NCI-H524 (cell line): ENCODE measurements at places on chromosomes 2 and 18.

GRCh38 chr2:20185176-20186022 is 39.5 kb downstream of the SDC1 start:
- DNase-seq, result no peak

GRCh38 chr2:127911737-127912136 is 26.0 kb upstream of the AMMECR1L start:
- DNase-seq, result no peak

- no peak for DNase-seq
Measured at GRCh38 chr2:187419808-187420207, 28.2 kb downstream of the CALCRL start.

GRCh38 chr2:187982668-187983067 is 309.0 kb upstream of the GULP1 start:
- no peak for DNase-seq

DNA sequence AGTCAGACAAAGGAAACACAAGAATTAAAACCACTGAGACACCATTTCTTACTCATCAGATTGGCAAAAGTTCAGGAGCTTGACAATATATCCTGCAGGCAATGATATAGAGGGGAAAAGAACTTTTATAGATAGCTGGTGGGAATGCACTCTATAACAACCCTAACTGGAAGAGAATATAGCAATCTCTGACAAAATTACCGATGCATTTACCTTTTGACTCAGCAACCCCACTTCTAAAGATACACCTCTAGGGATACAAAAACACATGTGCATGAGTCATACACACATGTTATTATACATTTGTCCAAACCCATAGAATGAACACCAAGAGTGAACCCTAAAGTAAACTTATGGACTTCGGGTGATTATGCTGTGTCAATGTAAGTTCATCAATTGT is 79.4 kb upstream of the SRD5A2 start:
- DNase-seq, result no peak

GRCh38 chr2:100882645-100883613 is 63.0 kb downstream of the NPAS2 start:
- DNase-seq, result no peak

DNA sequence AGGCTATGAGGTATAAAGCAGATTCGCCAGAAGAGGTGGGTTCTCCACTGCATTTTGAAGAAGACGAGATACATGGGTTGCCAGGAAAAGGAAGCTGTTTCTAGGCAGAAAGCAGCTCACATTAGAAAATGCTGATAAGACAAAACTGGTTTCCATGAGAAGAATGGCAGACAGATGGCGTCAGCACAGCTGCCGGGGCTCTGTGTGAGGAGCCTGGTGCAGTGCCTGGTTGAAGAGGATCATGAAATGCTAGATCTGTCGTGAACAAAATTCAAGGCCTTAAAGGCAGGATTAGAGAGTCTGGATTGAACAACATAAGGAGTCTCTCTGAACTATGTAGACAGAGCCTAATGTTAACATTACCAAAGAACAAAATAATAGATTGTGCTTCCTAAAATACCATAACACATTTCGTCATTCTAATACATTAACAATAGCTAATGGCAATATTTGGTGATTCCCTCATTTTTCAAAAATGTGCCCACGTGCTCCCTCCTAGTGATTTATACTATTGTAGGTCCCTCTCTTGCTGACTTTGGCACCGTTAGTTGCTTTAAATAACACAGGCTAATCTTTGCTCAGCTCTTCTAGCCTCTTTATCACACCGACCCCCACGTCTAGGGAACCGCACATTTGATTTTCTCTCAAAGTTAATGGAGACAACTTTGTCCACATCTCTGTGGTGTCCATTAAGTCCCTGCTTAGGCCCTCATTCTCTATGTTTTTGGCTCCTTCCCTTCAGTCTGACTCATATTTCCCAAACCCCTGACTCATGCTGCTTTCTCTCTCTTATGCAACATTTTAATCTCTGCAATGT is 38.2 kb downstream of the EFEMP1 start:
- DNase-seq, result no peak

DNA sequence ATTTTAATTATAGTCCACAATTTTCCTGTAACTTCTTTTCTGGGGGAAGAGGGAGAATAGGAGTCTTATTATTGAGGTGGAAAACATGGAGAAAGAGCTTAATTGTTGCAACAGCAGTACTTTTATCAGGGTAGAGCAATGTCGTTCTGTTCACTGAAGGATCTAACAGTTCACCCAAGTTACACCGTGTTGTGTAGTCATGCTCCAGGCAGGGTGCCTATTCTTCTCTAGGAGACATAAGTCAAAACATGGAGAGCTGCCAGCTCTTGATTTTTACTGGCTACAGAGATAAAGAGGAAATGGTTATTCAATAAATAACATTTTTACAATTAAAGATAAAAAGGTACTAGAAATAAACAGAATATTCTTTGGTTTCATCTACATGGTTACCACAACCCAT is 594.3 kb upstream of the NETO1 start:
- no peak for DNase-seq

GRCh38 chr2:70675862-70676261 is 92.1 kb downstream of the ADD2 start:
- DNase-seq, result no peak

- DNase-seq, result no peak
Measured at GRCh38 chr18:48796491-48797205, 154.1 kb downstream of the SMAD7 start.

- peak; percentile 36 for DNase-seq
Measured at GRCh38 chr2:118061135-118061955, 26.9 kb upstream of the INSIG2 start.

DNA sequence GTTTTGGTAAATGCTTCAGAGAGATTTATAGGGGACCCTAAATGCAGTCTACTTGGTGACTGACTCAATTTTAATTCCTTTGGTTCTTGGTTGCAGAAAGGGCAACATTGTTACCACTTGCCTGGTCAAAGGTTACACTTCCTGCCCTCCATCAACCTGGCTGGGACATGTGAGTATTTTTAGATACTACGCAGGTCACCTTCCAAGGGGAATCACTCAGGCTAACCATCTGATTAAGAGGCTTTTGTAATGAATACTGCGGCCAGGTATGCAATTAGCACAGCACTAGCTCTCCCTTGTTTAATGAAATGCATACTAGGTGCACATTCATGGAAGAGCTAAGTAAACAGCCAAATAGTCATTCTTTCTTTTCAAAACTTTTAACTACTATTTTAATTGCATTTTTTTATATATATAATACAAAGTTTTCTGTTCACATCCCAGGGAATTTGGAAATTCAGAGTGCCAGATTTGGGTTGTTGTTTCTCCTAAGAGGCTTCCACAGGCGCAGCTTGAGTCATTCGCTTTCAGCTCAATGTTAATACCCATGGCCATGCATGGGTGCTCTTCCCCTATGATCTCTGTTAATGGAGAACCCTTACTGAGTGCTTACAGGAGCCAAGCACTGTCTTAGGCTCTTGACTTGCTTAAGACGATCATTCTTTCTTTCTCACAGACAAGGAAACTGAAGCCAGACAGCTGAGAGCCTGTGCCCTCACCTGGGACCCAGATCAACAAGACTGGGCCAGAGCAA is 152.2 kb downstream of the MTX2 start:
- DNase-seq, result peak; percentile 15

DNA sequence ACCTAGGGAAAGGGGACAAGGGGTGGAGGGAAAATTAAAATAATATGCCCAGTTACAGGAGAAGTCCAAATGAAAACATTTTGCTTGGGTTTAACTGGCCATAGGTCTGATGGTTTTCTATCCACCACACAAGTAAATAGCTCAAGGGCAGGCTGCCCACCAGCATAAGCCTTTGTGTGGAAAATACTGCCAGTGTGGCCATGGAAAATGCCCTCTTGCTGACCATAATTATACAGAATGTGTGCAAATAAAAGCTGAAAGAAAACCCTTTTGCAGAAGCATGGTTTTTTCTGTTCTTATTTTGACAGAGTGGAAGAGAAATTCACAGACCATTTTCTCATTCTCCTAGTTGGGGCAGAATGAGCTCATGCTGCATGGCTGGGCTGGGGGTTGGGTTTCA is 111.3 kb upstream of the SIX2 start:
- DNase-seq, result no peak

- DNase-seq, result no peak
Measured at GRCh38 chr18:21727702-21728101, 12.9 kb upstream of the MIB1 start.

- no peak for DNase-seq
Measured at GRCh38 chr18:54184836-54185235, 39.6 kb downstream of the MBD2 start.

GRCh38 chr2:235343869-235344268 is 150.0 kb upstream of the AGAP1 start:
- no peak for DNase-seq

DNA sequence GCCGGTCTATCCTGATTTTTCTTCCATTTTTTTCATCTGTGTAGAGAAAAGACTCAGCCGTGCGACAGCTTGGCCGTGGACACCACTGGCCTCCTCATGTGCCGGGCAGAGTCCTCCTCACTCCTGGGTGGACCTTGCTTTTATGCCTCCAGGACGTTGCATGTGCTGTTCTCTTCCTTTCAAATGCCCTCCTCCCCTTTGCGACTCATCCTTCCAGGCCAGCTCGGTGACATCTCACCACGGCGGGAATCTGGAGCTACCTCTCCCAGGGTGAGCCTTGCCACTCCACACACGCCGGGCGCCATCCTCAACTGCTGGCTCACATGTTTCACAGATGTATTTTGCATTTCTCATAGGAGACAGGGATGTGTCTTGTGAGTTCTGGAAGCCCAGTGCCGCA is 198.5 kb upstream of the HDAC4 start:
- no peak for DNase-seq

- DNase-seq, result no peak
Measured at GRCh38 chr2:38960609-38961320, 71.1 kb downstream of the ARHGEF33 start.

- DNase-seq, result no peak
Measured at GRCh38 chr2:43057026-43057741, 169.2 kb downstream of the ZFP36L2 start.

- peak; percentile 34 for DNase-seq
Measured at GRCh38 chr18:78984941-78985784, 5.5 kb downstream of the SALL3 start.

DNA sequence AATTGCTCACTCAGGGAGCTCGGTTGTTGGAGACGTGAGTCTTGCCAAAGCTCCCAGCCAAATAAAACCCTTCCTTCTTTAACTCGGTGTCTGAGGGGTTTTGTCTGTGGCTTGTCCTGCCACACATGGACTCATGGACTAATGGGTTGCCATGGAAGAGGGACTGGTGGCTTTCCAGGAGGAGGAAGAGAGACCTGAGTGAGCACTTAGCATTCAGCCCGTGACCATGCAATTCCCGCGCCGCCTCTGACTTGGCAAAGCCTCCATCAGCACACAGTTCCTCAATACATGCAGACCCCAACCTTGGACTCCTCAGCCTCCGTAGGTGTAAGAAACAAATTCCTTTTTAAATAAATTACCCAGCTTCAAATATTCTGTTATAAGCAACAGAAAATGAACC is 57.3 kb upstream of the TMEM18 start:
- no peak for DNase-seq

DNA sequence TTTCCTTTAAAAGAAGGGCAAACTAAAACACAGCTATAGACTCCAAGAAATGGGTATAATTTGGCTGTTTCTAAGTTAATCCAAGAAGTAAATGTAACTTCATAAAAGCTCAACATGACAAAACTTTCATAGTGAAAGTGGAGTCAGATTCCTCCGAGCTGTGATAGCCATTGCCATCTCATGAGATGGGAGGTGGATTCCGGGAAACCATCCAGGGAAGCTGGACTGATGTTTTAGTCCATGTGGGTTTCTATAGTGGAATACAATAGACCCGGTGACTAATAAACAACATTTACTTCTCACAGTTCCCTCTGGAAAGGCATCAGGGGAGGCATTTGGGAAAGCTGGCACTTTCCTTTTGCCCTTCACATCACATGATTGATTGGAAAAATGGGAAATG is 10.0 kb upstream of the LAPTM4A start:
- no peak for DNase-seq

- no peak for DNase-seq
Measured at GRCh38 chr18:76384114-76384790, 110.8 kb downstream of the ZNF516 start.

DNA sequence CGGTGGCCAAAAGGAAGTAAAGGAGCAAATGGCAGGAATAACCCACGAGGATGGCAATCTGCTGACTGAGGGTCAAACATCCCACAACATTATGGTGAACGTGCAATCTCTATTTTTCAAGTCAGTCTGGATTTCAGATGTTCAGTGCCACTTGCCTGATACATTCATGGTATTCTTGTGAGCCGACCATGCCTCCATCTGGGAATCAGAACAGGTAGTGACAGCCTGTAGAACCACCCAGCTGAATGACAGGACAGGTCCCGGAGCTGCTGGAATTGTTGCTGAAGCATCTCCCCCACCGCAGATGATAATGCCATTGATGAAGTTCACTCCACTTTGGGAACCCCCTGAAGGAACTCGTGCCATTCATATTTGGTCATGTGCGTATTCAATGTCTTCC is 123.2 kb downstream of the CAPN13 start:
- DNase-seq, result no peak

DNA sequence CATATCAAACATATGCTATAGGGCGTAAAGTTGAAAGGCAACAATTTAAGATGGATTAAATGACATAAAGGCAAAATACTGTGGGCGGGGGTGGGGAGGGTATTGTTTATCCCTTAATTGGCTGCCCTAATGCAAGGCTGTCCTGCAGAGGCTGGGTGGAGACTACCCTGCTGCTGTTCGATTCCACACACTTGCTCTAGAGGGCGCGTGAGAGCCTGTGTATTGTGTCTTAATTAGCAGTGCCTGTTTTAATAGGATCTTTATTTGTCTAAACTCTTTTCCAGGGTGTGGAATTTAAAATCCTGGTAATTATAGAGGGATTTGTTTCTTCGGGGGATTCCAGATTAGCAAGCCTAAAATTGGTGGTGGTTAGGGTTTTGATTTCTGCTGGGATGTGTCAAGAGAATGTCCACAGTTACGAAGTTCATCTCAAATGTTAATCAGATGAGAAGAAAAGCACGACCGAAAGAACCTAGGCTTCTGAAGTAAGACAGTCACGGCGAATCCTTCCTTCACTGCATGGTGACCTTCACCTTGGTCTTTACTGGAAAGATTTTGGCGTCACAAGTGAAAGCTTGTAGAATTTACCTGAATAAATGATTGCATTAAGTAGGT is 103.5 kb upstream of the MAP3K20 start:
- peak; percentile 61 for DNase-seq
